PC-9 (cell line): ENCODE measurements at places on chromosomes 5 and 9. TPM values are rescaled to one million over a fixed set of nuclear protein-coding genes. Genes with fewer than 3 reads are reported as not detected.

DNA sequence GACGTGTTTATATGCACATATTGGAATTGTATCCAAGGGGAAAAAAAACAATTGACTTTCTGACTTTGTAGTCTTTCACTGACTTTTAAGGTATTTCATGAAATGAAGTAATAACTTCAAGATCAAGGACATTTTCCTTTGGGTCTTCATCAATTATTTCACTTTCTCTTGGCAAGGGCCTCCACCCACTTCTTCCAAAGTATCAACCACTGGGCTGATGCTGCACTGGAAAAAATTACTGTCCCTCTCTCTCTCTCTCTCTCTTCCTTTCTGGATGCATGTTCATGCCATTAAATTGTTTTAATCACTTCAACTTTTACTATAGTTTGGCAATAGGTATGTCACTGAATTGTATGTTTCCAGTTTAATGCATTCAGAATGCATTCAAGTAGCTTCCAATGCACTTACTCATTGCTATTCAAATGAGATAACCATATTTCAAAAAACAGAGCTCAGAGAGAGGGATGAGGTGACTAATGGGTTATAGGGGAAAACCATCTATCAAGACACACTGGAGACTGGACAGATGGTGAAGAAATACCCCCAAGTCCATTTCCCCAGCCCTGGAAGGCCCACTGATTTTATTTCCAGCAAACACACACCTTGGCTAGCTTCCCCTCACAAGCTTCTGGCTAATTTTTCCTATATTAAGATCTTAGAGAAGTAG is 585.3 kb downstream of the EBF1 start:
- DNase-seq: no peak

Gene TRPM3
- 0.26 TPM in 1 of 2 replicates, not detected in the other for total RNA-seq

Gene MCTP1
- total RNA-seq: 3.9 and 4.3 TPM in 2 replicates

GRCh38 chr5:135481387-135481786 is 29.2 kb upstream of the TIFAB start:
- DNase-seq: no peak

Gene PCDHA1
- total RNA-seq: not detected in 2 replicates

DNA sequence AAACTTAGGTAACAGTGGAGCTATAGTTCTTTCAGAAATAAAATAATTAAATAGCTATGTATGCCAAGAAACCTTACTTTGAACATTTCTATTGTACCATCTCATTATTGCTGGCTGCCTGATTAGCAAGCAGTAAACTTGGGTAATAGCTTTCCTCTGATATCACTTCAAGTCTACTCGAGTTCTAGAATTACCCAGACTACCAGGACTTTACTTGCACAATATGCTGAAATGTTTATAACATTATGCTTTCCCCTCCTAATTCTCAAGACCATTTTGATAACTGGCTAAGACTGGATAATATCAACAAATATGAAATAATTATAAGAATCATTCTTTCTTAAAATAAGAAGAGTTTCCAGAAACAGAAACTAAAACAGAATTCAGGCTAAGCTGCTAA is 512.6 kb downstream of the RAB3C start:
- DNase-seq: no peak

DNA sequence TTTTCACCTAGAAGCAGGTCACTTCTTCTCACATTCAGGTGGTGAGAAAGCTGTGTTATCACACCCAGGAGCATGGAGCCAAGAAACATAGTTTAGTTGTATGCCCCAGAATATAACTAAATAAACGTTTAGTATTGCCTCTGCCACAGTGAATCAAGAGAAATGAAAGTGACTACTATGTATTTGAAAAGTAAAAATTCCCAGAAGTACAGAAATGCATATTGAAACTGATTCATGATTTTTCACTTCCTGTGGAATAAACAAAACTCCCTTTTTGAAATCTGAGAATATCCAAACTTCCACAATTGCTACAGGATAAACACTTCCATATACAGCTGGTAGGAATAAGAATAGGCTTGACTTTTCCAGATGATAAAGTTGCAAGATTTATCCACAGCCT is 15.3 kb upstream of the NINJ1 start:
- no peak for DNase-seq

DNA sequence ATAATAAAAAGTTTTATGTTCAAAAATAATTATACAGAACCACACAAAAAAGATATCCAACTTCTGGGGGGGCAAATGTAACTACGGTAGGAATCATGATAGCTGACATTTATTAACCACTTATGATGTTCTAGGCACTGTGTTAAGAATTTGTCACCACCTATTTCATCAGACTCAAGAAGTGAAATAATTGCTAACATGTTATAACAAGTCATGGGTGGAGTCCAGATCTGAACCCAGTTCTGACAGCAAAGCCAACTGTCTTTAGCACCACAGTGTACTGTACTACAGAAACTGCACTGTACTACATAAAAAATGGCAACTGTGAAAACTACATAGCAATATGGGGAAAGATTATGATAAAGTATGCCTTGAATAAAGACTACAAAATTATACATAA is 3.0 kb upstream of the SAP30L start:
- no peak for DNase-seq

Gene CLIC3
- total RNA-seq: 24.1 and 39.7 TPM in 2 replicates
